ENCODE measurements at places on chromosomes 1 and 21.

DNA sequence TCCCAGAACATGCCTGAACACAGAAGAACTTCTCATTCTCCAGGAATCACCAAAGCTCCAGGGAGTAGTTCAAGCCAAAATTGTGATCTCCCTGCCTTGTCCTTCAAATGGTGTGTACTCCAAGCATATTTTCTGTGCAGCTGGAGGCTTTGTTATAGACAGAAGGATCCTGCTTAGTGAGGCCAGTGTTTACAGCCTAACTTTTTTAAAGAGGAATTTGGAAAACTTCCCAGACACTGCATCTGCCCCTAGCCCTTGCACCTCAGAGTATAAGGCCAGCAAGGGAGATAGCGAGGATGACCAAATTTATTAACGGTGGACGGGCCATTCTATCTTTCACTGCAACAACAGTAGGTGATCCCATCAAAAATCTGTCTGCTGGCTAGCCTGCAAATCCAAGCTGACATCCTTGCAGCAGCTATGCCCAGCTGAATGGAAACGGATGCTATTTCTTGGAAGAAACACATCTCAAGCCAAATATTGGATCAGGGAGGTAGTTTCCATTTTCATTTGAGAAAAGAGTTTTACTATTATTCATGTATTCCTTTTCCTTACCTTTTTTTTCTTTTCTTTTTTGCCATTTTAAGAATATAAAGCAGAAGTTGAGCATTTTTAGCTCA lies 249.8 kb downstream of the USH2A start:
- no peak for DNase-seq

- peak; percentile 49 for DNase-seq
Observed at GRCh38 chr1:200488375-200489165, 78.7 kb upstream of the ZNF281 start.

- DNase-seq: no peak
Observed at GRCh38 chr21:38321568-38321967, 64.8 kb downstream of the KCNJ15 start.

- no peak for DNase-seq
Observed at GRCh38 chr21:34941162-34941561, 107.9 kb downstream of the RUNX1 start.

DNA sequence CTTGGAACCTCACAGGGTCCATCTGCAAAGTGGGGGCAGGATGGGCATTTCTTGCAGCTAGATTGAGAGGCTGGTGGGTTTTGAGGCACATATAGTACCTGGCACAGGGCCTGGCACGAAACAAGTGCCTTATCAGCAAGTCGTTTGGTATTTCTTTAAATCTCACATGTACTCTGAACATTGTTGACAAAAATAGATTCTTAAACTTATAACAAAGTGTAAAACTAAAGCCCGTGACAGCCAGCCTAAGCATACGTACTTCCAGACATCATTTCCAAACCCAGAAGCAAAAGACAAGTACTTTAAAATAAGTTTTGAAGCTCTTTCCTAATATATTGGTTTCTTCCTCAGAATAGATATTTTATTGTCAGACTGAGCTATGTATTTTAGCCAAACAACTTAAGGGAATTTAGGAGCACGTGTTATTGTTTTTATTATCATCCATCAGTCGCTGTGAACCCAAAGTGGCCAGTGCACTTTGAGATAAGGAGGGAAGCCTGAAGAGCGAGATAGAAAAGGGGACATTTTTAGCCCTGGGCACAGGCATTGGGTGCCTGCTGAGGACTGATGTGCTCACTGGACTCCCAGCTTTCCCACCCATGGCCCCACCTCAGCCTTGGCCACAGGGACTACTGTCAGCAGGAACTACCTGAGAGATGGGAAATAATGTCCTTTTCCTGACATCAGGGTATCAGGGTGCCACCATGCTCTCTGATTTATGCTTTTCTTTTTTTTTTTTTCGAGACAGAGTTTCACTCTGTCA lies 3.0 kb downstream of the FBLIM1 start:
- DNase-seq: no peak

DNA sequence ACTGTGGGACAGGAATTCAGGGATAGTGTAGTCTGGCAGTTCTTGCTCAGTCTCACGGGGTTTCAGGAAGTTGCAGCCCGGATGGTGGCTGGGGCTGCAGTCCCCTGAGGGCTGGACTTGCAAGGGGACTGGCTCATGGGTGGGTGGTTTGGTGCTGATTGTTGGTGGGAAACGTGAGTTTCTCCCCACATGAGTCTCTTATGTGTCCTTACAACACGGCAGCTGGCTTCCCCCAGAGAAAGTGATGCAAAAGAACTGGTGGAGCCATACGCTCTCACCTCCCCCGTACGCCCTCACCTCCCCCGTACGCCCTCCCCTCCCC lies 64.9 kb downstream of the EVA1C start:
- DNase-seq: no peak

DNA sequence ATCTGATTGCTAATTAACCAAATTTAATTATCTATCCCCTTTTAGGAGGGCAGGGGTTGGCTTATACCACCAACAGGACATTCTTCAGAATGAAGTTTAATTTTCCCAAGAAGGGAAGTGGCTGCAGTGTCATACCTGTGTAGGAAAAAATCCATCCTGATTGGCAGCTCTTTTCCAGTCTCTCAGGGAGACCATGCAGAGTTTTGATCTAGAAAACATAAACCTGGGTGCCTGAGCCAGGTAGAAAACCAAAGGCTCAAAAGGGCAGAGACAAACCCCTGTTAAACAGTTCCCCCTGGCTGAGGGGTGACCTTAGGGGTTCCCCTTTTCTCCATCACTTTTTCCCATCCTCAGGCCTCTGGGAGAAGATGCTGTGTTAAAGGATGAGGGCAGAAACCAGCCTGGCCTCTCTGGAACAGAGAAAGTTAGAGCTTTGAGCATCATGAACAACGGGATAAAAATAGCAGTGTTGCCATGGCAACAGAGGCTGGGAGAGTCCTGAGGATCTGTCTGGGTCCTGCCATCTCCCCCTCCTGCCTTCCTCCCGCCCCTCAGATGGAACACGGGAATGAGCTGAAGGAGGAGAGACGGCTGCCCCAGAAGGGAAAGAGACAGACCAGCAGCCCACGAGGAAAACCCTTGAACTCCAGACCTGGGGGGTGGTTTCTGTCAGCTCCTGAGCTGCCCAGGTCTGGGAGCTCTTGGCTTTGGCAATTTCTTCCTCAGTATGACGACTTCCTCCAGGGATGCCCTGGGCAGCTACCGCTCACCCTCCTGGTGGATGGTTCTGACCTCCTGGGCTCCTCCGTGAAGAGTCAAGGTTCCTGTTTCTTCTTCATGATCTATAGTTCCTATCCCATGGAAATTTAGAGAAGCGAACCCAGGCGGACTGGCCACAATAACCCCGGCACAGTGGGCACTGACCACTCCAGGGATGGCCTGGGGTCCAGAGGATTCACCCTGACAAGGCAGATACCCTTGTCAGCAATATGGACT lies 14.0 kb upstream of the LEMD1 start:
- no peak for DNase-seq

DNA sequence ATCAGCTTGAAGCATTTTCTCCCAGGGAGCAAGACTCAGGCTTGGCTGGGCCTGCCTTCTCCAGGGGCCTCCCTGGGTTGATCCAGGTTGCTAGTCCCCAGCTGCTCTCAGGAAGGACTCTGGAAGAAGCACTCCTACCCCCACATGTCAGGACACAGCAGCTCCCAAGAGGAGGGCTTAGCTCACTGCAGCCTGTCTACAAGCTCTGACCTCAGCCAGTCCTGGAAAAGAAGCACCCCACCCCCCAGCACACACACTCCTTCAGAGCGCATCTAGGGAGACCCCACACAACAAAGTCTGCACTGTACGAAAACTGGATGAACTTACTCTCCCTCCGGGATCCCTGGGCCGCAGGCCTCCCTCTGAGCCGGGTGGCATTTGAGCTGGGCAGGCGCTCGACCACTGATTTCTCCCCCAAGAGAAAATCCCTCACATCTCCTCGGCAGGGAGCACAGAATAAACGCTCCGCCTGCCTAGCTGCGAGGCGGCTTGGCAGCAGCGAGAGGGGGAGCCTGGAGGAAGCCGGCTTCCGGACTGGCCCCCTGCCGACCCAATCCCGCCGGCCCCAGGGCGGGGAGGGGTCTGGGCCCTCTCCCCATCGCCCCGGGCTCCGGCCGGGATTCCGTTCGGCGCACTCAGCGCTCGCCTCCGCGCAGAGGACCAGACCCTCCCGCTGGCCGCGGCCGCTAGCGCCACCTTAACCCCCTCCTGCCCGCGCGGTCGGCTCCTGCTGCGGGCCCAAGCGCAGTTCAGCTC lies at the start of gene KCNA2:
Gene KCNA2 (minus strand): TSS at position 458 of the 756 bp plus-strand sequence. CDS start 1,576 bp downstream, outside the sequence.
- DNase-seq: no peak

- DNase-seq: no peak
Observed at GRCh38 chr1:52676249-52676903, 21.8 kb downstream of the COA7 start.

GRCh38 chr1:154943649-154944400 lies 7.3 kb upstream of the PMVK start:
- DNase-seq: peak; percentile 33

DNA sequence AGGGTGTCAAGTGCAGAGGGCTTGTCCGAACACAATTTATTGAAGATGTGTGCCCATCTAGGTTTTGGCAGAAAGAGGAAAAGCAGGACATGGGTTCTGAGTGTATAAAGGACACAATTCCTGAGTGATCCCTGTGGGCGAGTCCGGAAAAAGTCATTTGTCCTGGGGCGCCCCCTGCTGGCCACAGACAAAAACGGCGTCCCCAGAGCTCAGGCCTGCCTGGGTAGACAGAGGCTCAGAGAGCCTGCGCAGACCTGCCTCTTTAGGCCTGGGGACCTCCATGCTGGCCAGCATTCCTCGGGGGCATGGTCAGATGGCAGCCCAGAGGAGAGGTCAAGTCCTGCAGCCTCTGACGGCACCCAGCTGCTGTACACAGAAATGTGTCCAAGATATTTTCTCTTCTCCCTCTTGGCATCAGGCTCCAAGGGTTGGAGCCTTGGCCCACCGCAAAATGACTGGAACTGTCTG lies 65.5 kb upstream of the LRP8 start:
- peak; percentile 49 for DNase-seq

DNA sequence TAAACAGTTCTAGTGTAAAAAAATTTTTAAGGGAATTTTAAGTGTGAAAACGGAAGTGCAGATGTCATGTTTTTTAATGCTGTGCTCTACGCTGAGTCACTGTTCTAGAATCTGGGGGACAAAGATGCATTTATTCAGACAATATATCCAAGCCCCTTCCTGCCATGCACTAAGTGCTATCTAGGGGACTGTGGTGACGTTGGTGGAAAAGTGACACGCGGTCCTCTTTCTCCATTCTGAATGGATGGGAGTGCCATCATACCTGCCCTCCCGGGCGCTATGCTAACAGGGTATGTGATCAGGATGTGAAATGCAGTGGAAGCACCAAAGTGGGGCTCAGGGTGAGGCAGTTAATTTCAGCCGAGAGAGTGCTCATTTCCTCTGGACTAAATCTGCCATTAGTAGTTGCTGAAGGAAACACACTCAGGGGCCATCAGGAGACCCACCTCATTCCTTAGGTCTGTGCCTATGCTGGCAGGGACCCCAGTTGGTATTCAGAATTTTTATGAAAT lies 6.6 kb downstream of the C1orf226 start:
- DNase-seq: no peak

DNA sequence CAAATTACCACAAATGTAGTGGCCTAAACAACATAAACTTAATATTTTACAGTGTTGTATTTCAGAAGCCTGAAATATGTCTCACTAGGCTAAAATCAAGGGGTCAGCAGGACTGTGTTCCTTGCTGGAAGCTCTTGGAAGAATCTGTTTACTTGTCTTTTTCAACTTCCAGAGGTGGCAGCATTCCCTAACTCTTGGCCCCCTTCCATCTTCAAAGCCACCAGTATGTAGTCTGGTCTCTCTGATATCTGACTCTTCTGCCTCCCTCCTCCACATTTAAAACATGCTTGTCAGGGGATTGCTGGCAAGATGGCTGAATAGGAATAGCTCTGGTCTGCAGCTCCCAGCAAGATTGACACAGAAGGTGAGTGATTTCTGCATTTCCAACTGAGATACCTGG lies 567.5 kb downstream of the PLA2G4A start:
- DNase-seq: no peak

DNA sequence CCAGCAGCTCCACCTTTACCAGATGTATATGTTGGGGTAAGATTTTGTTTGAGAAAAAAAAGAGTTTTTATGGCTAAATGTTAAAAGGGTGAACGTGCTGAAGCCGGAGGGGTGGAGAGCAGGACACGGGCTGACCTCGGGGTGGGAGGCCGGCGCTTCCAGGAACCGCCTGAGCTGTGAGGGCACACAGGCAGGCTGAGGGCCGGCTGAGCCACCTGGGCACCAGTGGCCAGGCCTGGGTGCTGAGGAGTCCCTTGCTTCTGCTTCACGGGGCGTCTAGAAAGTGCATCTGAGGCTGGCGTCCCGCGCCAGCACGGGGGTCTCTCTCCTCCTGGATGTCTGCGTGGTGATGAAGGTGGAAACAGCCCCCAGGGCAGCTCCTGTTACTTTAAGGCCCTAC lies 33.6 kb upstream of the ADARB1 start:
- DNase-seq: no peak

GRCh38 chr1:214862421-214862820 lies 220.1 kb upstream of the KCNK2 start:
- DNase-seq: no peak

- DNase-seq: peak; percentile 61
Observed at GRCh38 chr1:203273869-203274602, 31.3 kb upstream of the BTG2 start.

GRCh38 chr1:32199717-32200072 lies 700 bp upstream of the CCDC28B start:
- no peak for DNase-seq

GRCh38 chr1:64745181-64745985 lies 508 bp downstream of the RAVER2 start:
- DNase-seq: no peak

- DNase-seq: no peak
Observed at GRCh38 chr21:37971390-37971950, 55.2 kb upstream of the KCNJ6 start.

DNA sequence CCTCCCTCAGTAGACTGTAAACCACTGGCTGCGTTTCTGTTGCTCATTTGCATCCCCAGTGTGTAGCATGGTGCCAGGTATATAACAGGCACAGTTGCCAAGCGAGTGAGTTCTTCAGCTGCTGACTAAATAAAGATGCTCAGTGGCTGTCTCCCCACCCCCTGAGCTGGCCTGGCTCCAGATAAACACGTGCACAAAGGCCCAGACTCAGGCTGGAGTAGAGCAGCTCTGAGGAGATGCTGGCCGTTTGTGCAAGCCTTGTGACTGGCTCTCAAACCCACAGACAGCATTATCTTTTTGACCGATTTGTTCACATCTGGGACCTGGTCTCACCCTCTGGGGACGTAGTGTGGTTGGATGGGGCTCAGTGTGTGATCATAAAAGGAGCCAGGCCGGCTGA lies 7.1 kb downstream of the CHRNB2 start:
- DNase-seq: no peak

- DNase-seq: peak; percentile 18
Observed at GRCh38 chr1:201171063-201172036, 17.1 kb upstream of the TMEM9 start.

DNA sequence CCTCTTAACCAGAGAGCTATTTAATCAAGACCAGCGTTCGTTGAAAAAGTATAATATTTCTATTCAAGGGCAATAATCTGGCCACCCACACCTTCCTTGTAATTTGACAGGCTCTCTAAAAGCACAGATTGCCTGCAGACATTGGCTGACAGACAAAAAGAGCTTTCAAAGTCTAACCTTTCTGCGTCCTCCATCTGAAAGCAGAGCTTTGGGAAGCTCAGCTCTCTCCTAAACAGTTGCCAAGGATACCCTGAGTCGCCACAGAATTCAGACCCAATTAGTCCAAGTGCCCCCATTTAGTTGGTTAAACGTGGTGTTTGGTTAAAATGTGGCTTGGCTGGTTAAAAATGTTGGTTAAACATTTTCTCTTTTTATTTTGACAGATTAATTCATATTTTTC lies 33.7 kb upstream of the PLA2G2C start:
- DNase-seq: no peak

- no peak for DNase-seq
Observed at GRCh38 chr1:182700351-182700709, 15.9 kb upstream of the RGS8 start.
